Hindlimb muscle (tissue), 1 donor: ENCODE measurements at places on chromosomes 11 and 22.

DNA sequence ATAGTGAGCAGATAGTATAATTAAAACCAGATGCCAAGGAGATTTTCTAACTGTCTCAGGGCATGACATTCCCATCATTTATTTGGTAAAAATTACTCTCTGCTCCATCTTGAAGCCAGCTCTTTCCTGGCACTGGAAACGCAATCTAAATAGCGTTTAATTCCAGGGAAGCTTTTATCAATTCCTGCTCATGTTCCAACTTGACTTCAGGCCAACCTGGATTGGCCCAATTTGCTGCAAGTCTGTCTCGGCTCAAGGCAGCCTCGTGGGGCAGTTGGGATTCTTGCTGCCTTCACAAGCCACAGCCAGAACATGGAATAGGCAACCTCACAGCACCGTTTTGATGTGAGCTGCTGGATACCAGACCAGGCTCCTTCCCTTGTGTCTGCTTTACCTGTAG is 1255.9 kb downstream of the TBC1D22A start:
- DNase-seq: no peak

DNA sequence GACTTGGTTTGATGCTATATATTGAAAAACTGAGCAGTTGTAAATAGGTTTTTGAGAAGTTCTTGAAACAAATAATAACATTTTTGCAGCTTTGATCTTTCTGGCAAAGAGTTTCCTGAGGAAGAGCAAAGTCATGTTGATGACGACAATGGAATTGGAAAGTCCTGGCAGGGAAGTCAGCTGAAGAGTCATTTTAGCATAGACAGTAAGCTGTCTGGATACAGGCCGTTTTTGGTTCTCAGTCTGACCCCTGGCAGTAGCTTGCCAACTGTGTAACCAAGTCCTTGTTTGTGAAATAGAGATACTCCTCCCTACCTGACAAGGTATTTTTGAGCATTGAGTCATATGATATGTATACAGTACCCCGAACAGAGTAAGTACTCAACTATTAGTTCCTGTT is 193.3 kb downstream of the C11orf91 start:
- DNase-seq: no peak

GRCh38 chr11:65478388-65479183 is 20.3 kb upstream of the MALAT1 start:
- DNase-seq: no peak

DNA sequence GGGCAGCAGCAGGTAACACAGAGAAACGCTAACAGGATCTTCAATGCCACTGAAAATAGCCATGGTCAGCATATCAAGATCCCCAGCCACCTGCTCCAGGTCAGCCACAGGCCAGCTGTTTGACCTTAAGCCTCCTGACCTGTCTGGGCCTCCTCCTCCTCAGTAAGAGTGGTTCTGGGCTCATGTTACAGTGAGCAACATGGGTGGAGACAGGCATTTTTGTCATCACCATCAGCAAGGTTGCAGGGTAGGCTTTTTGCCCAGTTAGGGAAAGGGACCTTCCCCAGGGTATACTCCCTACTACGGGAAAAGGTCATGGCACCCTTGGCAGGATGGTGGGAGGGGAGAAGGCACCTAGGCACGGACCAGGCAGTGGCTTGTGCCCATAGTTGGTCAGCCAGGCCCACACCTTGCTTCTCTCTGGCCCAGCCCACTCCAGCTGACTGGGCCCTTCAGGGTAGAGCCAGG is 131.8 kb upstream of the PARVA start:
- DNase-seq: no peak

DNA sequence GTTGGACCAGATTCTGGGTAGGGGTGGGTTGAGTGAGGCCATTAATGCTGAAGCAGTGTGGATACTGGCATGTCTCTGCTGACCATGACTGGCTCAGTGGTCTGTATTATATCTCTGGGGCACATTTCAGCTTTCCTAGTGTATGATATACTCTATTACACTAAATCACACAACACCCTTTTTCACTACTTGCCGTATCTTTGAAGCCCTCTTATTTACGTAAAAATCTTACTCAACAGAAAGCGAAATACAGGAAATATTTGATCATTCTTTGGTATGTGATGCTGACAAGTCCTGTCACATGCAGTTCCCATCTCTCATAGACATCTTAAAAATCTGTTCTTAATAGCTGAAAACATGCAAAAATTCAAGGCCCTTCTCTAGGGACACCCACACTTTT is 40.3 kb downstream of the OR5B17 start:
- DNase-seq: no peak

GRCh38 chr11:70590356-70590991 is 192.1 kb downstream of the CTTN start:
- no peak for DNase-seq

- no peak for DNase-seq
Observed at GRCh38 chr11:120430146-120430545, 81.4 kb upstream of the GRIK4 start.

DNA sequence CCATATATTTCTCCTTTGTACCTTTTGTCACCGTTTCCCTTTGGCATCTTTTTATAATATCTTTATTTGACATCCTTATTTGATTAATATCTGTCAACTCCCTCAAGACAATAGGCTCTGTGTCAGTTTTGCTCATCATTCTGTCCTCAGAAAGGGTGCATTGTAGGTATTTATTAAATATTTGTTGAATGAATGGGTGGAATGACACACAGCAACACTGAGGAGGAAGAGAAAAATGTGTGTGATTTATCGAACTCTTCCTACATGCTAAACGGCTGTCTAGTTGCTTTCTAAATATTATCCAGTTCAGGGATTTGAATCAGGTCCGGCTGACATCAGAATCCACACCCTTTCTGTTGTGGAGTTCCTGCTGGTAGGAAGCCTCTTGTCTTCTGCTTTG is 98.2 kb downstream of the NAV2 start:
- DNase-seq: no peak

- DNase-seq: no peak
Observed at GRCh38 chr11:72773696-72774095, 20.2 kb downstream of the STARD10 start.

DNA sequence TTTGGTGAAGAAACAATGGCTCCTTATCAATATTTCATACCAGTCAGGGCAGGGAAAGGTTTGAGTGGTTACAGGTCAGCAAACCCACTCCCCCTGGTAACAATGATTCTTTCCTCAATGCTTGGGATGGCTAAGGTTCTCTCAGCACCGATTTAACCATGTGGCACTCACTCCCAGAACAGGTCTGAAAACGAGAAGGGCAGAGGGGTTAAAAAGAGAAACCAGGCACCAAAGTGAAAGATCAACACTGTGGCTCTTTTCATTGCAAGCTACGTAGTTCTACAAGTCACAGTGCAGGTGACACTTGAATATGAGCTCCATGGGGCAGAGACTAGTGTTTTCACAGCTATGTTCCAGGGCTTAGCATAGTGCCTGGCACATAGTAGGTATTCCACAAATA is 132.4 kb downstream of the PLEKHA7 start:
- no peak for DNase-seq

- no peak for DNase-seq
Observed at GRCh38 chr11:32374261-32374711, 61.1 kb downstream of the WT1 start.

GRCh38 chr11:125250318-125251213 is 86.0 kb downstream of the PKNOX2 start:
- no peak for DNase-seq

DNA sequence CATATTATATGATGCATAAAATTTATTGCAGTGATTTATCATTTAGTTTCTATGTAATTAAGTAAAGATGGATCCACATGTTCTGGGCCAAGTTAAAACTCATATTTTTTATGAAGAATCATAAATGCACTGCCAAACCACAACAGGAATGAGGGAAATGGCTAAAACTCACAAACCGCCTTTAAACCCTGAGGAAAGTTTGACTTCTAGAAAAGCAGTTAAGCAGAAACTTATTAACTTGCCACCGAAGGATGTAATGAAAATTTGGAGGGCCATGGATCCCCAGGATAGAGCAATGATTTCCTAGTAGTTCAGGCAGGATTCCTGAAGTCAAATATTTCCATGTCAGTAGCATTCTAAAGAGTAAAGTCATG is 218.3 kb upstream of the CTSC start:
- no peak for DNase-seq

GRCh38 chr22:23086787-23087186 is 16.5 kb downstream of the GNAZ start:
- DNase-seq: no peak

DNA sequence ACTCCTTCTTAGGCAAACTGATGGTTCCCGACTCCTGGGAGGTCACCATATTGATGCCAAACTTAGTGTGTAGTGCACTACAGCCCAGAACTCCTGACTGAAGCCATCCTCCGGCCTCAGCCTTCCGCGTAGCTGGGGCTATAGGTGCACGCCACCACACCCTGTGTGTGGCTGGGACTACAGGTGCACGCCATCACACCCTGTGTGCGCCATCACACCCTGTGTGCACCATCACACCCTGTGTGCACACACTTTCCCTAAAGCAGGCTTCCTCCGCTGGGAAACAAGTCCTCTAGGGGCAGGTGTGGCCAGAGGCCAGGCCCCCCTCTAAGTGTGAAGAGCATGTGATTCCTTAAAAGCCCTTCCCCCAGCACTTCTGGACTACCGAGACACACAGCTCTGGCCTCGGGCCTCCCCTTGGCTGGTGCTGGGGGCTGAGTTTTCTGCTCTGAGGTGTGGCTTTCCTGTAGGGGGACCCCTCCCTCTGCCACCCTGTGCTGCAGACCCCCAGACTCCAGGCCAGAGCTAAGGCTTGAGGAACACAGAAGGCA is 81.7 kb downstream of the BCR start:
- DNase-seq: no peak

GRCh38 chr11:123188508-123189165 is 6.4 kb downstream of the CLMP start:
- DNase-seq: no peak

DNA sequence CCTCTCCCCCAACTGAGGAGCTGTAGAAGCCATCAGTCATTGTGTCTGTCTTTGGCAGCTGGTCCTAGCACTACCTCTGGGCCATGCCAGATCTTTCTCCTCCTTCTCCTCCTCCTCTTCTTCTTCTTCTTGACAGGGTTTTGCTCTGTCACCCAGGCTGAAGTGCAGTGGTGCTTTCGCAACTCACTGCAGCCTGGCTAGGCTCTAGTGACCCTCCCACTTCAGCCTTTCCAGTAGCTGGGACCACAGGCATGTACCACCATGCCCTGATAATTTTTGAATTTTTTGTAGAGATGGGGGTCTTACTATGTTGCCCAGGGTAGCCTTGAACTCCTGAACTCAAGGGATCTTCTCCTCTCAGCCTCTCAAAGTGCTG is 50.1 kb upstream of the SHANK2 start:
- DNase-seq: no peak

DNA sequence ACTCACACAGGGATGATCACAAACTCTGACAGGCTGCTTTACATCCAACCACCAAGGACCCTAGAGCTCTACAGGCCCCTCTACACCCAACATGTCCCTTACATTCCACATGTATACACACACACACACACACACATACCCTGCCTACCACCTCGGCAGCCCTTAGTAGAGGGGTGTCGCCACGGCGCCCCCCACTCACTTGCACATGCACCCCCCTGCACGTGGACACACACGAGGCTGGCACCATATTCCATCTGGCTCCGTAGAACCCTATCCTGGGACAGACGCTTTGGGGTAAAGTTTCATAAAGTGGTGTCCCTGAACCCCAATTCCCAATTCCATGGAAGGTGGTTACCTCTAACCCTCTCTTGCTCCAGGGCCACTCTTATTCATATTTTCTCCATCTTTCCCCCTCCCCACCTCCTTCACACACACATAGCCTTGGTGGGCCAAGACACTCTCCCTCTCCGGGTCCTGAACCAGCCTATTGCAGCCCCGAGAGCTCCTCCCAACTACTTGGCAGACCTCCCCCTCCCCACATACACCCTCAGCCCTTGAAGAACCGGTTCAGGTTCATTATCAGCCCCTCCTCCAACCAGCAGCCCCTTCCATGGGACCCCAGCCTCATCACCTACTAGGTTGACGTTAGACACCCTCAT is 809 bp downstream of the PDE2A start:
- no peak for DNase-seq
